NCI-H2171 (cell line): ENCODE measurements at places on chromosomes 1 and 21.

DNA sequence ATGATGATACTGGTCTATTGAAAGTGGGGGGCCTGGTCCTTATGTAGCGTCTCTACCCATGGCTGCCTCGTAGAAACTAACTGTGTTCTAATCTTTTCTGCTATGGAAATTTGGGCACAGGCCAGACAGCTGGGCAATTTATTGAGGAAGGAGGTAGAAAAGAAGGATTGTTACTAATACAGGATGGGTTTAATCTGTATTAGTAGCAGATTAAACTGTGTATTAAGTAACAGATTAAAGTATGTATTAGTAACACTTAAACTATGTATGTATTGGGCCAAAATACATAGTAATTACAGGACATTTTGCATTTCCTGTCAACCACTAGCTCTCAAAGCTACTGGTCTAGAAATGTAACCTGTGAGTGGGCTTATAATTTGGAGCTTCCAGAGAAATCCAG is 142.0 kb downstream of the MAST2 start:
- DNase-seq: no peak

GRCh38 chr1:202616355-202616915 is 93.8 kb downstream of the SYT2 start:
- no peak for DNase-seq

DNA sequence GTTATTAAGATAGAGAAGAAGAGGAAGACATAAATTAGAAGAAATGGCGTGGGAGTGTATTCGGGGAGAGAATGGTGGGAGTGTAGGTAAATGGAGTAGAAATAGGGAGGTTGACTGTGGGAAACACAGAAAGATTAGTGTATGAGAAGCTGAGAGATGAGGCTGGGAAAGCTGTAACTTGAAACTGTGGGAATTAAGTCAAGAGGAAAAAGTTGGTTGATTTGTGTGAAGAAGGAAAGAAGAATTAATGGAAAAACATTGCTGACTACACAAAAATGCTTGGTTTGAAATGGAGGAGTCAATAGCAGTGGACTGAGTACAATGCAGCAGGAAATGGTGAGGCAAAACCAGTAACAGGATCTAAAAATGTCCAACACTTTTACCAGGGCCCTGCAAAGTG is 448.3 kb downstream of the PTPRC start:
- no peak for DNase-seq

GRCh38 chr1:17233675-17234320 is 15.1 kb upstream of the PADI3 start:
- DNase-seq: no peak

DNA sequence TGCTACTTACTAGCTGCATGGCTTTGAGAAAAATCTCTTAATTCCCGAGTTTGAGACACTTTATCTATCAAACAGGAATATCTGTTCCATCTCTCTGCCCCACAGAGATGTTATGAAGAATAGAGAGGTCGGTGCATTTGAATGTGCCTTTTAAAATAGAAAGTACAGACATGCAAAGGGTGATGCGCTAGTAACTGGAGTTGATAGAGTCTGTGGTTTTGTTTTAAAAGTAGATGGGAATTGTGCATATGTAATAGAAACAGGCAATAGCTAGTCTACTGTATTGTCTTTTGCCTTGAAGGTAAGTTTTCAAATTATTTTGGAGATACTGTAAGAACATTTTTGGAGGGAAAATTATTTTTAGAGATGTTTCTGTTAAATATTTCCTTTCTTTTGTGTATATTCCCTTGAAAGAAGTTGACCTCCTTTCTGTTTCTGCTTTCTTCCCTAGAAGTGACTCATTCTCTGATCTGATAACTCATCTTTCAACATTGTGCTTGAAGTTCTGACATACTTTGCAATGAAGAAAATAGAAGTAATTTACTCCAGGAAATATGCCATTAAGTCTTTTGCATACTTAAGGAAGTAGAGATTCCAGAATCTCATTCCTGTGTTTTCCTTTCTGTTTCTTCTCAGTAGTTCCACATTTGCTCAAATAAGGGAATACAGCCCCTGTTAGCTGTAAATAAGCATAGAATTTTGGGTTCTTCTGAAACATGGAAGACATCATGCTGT is 151.6 kb downstream of the SDCCAG8 start:
- no peak for DNase-seq

GRCh38 chr1:75471252-75471651 is 139.7 kb downstream of the SLC44A5 start:
- DNase-seq: no peak

GRCh38 chr1:223492044-223492443 is 98.8 kb downstream of the CCDC185 start:
- no peak for DNase-seq

- DNase-seq: no peak
These were observed 2.8 kb downstream of the LAPTM5 start for GRCh38 chr1:30754684-30755171.
